Brain (organoid and tissue), 16 donors: ENCODE measurements at places on chromosomes 4 and X.

DNA sequence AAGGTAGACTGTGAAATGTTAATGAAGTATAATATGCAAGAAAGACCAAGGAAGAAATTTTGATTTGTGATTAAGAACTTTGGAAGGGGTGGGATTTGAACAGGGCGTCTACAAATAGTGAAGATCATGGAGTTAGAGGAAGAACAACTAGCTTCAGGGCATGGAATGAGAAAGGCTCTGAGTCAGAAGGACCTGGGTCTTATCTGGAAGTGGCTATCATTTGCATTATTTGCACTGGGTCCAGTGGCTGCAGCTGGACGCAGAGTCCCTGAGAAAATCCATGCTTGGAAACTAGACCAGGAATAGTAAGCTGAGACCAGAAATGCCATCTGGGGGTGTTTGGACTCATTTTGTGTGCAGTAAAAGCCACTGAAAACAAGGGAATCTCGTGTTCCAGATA, 4.3 kb upstream of the LIMCH1 start:
- no peak for DNase-seq

DNA sequence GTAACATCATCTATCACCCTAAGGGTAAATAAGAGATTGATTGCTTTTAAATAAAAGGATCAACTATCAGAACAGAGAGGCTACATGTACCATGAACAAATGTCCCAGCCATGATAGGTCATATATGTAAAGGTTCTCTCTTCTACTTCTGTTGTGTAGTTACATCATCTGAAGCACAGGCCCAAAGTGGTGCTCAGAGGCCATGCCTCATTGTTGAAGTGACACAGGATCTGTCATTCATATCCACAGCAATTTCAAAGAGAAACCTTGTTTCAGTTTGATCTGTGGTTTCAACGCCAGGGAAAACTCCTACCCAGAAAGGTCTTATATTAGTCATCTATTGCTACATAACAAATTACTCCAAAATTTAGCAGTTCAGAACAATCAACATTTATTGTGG, 269.2 kb upstream of the MAOA start:
- DNase-seq = no peak

DNA sequence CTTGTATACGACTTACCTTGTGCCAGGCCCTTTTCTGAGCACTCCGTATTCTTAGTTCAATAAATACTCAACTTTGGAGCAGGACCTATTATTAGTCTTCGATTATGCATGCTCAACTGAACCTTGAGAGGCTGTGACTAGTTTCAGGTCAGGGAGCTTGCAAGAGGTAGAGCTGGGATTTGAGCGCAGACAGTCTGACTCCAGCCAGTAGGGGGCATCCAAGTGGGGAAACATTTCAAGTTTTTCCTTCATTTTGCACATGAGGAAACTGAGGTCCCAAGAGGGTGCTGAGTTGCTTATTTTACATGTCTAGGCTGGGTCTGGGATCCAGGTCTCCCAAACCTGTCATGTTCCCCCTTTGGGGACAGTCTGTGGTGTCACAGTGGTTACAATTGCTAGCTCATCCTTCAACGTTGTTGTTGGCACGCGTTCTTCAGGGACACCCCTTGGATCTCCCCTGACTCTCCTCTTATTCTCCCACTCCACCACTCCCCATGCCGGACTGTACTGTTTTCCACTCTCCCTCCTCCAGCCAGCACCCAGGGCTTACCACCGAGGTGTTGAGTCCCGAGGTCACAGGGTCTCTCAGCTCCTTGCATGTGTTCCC, 6.7 kb upstream of the PRICKLE3 start:
- DNase-seq = no peak

DNA sequence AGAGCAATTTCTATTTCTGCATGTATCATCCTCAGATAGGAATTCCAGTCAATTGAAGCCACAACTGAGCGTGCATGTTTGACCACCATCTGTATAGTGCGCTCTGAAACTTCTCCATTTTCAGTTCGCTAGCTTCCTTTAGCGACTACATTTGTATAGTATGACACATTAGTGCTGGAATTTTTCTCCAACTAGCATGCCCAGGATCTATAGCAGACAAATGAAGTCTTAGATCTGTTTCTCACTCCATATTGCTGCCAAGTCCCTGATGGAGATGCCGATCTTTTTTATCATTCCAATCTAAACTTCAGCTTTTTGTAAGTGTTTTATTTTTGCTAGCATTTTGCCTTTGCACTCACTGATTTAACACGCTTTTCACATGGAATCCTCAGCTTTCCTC, 774.8 kb upstream of the TENM3 start:
- no peak for DNase-seq

GRCh38 chrX:139832718-139833309, 100.0 kb downstream of the ATP11C start:
- DNase-seq = no peak

DNA sequence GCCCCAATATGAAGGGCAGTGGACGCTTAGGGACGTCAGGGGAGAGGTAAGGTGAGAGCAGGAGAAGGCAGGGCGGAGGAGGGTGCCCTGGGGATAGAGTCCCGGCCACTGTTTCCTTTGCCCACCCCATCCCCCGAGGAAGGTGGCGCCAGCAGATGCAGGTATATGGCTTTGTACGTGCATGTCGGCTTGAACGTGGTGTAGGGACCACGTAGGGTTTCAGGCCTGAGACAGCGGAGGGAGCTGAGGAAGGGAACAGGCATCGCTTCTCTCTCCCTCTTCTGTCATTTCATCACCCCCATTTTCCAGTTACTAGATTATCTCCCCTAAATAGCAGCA, 97.9 kb downstream of the PHKA2 start:
- DNase-seq = no peak

DNA sequence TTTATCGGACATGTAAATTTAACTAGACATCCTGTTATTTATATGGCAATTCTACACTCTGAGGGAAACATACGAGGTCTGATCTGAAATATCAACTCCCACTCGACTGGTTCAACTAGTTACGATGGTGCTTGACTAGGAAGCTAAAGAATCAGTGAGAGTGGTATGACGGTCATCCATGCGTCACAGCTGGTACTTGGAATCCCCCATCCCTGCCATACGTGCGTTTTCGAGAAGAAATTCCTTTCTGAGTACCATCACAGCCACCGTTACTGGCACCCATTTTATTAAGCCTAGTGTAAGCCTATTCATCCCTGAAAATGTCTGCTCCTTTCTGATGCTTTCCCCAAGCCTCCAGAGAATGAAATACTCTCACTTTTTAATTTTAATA, 695 bp upstream of the PIGA start:
- peak; percentile 29 for DNase-seq

DNA sequence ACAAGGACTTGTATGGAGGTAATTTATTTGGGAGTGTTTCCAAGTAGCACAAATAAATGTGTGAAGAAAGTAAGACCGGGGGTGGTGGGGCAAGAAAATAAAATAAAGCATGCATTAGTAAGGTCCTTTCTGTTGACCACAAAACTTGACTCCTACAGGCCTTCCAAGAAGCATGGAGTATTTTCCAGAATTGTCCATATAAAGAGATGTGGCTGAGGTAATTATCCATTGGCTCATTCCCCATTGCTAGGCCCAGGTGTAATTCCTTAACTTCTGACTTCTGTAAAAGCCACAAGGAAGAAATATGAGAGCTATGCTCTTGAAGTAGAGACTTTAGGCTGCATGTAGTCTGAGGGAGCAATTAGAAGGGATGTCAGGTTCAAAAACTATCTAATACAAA, 430.5 kb upstream of the PABPC4L start:
- DNase-seq = no peak

GRCh38 chrX:118976599-118977340, 2.4 kb downstream of the LONRF3 start:
- DNase-seq = no peak

GRCh38 chr4:169110633-169111032, 100.6 kb upstream of the CBR4 start:
- no peak for DNase-seq

- peak; percentile 74 for DNase-seq
Observed at GRCh38 chr4:11367371-11367770, 61.3 kb downstream of the HS3ST1 start.

DNA sequence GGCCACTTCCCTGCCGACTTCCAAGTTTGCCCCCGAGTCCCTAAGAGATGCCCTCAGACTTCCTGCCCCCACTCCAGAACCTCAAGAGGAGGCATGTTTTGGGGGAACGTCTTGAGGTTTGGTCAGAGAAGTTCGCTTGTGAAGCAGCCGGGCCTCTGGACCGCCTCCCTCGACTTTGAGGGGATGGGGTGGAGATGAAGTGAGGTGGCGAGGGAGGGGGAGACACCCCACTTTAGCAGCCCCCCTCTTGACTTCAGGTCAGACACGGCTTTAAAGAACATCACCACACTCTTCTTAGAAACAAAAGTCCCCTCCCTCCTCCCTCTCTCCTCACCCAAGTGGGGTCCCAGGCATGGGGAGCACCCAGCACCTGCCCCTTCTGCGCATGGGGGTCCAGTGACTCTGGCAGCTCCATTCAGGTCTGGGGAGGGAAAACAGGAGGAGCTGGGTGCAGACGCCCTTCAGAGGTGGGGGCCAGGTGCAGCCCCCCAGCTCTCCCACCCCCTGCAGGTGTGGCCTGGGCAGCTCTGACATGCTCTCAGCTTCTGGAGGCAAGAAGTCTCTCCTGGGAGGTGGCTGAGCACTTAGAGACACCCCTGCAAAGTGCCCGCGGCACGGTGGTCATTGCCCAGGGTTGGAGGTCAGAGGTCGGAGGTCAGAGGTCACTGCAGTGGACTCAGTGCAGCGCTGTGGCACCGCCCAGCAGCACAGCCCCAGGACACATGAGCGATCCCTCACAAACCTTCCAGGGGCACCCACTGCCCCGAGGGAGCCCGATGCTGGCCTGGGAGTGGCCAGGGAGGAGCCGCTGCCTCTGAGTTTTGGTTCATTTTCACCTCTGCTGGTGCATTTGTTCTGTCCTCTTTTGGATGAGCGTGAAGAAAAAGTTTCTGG, 108.8 kb downstream of the CPZ start:
- no peak for DNase-seq

DNA sequence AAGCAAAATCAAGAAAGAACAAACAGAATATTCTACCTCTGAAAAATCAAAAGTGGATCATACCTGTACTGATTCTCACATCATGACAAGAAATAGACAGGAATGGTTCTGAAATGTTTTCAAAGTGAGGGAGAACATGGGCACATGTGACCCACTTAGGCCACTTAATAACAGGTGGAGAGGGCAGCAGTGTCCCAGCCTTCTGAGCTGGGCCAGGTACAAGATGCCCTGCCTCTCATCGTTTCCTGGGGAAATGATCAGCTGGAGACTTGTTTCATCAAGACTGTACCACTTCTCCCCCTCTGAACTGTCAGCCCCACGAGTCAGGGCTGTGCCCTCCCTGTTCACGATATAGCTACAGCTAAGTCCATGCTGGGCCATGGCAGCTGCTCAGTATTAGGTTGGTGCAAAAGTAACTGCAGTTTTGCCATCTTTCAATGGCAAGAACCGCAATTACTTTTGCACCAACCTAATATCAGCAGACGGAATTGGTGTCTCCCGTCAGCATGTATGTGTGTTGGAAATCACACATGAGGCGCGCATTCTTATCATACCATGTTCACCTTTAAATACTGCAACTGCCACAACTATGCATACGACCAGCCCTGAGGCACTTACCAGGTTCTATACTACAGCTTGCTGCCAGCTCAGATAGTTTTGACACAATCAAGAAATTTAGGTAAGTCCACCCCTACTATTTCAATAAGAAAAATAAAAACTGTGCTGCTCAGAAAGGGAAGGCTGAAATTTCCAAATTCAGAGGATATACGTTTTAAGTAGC, 71.4 kb downstream of the GATB start:
- DNase-seq = no peak

- DNase-seq = no peak
Observed at GRCh38 chr4:18113710-18114331, 92.3 kb upstream of the LCORL start.
